ENCODE measurements at places on chromosomes 2 and 18.

DNA sequence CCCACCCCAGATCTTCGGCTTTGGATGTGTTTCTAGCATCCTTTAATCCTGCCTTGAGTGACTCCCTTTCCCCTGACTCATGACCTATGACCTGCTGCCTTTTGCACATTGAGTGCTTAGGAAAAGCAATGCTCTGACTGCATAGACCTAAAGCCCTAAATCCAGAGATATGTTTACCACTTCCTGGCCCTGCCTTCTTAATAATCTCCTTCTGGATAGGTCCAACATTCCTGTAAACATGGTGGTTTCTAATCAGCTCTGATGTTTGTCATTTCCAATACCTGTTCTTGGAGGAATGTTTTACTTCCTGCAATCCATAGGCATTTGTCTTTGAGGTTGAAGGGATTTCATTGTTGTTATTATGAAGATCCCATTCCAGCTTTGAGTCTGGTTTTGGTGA is 2.3 kb downstream of the SLC3A1 start:
- no peak for DNase-seq

GRCh38 chr2:145332210-145332898 is 812.4 kb upstream of the ZEB2 start:
- no peak for DNase-seq

DNA sequence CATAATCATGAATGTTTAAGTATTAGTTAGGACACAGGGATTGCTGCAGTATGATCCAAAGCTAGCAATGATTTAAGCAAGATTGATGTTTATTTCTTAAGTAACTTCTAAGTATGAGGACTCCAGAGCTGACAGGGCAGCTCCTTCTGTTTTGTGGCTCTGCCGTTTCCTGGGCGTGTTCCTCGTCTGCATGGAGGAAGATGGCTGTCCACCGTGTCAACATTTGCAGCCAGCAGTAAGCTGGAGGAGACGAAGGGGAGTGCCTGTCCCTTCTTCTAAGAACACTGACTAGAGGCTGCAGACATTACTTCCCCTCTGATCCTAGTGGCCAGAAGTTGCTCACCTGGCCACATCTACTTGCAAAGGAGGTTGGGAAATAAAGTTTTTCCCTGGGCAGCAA is 144.1 kb downstream of the MYO1B start:
- DNase-seq = no peak

GRCh38 chr2:14909795-14910194 is 277.3 kb downstream of the LRATD1 start:
- DNase-seq = no peak

GRCh38 chr2:175852879-175853615 is 149.0 kb downstream of the LNPK start:
- DNase-seq = no peak

GRCh38 chr2:1484131-1484884 is 71.0 kb downstream of the TPO start:
- DNase-seq = no peak

- DNase-seq = no peak
These were observed 100.8 kb downstream of the CCDC141 start for GRCh38 chr2:178949151-178949550.

Data from NCI-H2029 treated with DMSO at 0.1 percent for 48 hours (cell line).